ENCODE measurements at places on chromosomes 3 and 15. TPM values are rescaled to one million over a fixed set of nuclear protein-coding genes. Genes with fewer than 3 reads are reported as not detected.

Gene HRG
- 0.13 TPM for total RNA-seq

- DNase-seq = no peak
These were observed 351.8 kb upstream of the TPRG1 start for GRCh38 chr3:188819939-188820338.

DNA sequence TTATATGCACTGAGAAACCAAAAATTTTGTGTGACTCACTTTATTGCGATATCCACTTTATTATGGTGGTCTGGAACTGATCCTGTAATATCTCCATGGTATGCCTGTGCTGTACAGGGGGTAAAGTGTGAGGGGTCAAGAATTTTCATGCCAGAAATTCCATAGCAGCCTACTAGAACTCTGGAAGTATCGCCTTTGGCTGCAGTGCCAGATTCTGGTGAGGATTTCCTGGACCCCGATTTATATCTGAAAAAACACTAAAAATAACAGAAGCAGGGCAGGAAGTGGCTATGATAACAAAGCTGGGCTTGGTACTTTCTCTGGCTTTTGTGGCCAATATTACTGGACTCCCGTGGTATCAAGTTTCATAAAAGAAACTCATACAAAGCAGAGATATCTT, 36.4 kb downstream of the CCDC80 start:
- DNase-seq = no peak

DNA sequence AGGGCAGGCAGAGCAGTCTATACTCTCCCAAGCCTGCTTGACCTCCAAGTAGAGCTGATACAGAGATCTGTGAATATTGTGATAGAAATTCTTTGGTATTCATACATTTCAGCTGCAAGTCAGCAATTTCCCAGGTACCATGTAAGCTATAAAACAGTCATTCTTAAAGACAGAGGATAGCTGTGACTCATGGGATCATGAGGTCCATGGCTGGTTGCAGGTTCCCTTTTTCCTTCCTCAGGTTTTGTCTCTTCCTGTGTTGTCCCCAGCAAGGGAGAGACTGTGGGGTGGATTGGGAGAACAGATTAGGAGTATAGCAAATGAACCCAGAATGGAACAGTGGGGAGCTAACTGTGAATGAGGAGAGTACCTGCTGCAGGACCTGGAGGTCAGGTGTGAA, 5.4 kb upstream of the P4HTM start:
- no peak for DNase-seq

Measured in kidney epithelial cell (primary cell).